ENCODE measurements at places on chromosomes 12 and 14.

DNA sequence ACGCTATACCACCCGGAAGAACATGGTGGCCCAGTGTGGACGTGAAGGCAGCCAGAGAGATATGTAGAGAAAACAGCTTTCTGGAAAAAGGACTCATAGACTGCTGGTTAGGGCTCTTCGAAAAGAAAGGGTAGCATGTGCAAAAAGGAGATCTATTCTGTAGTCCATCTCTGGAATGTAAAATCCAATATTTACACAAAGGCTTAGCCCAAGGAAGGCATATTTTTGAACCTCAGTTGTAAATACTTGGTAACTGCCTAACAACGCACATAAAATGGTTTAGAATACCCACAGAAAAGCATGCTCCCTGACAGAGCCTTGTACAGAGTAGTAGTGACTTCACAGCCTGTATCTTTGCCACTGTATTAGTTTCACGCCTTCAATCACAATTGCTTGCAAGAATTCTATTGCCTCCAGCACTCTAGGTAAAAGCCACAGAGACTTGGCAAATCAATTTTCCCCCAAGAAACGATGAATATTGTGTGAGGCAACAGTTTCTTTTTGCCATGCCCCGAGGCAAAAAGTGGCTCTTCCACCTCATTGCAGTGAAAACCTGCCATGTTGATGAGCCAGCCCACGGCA is 59.2 kb downstream of the TRIM9 start:
- no peak for DNase-seq

- no peak for DNase-seq
These were observed 46.6 kb downstream of the PDZRN4 start for GRCh38 chr12:41234692-41235091.

- no peak for DNase-seq
These were observed 42.2 kb upstream of the CAPRIN2 start for GRCh38 chr12:30796891-30797371.

- DNase-seq: no peak
These were observed 4.8 kb downstream of the SCNN1A start for GRCh38 chr12:6370576-6370935.

DNA sequence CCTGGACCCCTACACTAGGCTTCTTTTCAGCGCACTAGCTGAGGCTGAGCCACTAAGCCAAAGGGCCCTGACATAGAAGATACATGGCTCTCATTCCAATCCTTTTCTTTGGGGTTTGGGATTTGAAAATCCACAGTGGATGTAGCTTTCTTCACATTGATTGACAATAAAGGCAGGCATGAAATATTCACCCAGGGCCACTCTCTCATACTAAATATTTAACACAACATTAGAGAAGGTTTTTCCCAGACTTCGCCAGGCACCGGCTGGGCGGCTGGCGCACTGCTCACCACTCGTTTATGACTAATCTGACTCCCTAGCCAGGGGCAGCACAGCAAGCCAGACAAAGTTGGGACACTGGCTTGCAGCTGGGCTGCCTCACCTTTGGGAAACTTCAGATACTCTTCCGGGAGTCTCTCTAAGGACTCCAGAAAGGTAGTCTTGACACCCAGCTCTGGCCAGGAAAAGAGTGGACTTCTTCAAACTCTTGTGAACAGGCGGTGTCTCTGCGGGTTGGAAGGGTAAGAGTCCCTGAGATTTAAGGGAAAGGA is 699 bp upstream of the HOXC11 start:
- peak; percentile 86 for DNase-seq

- DNase-seq: no peak
These were observed 544.0 kb downstream of the CCER1 start for GRCh38 chr12:90410962-90411361.

- DNase-seq: no peak
These were observed 8.5 kb downstream of the BTG1 start for GRCh38 chr12:92136965-92137721.

- no peak for DNase-seq
These were observed 343.4 kb upstream of the PRICKLE1 start for GRCh38 chr12:42932936-42933335.

DNA sequence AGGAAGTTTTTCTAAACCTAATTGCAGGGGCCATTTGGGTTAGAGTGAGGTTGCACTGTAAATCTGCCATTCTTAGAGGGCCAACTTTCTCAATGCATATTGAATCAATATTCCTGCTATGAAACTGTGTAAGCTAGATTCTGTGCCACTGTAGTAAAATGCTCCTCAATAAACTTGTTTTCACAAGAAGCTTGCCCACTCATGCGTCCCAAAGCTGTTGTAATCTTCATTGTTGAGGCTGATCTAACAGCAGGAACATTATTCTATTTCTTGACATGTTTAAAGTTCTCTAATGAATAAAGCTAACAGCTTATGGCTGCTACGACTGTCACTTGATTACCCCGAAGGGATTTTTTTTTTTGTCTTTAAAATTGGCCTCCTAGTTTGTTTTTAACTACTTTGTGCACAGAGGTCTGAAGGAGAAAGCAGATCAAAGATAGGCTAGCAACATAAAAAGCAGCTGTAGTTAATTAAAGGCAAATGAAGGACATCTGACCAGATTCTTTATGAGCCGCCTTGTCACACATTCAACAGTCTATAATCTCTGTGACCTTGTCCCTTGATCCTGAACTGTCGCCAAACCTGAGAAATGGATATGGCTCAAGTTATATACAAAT is 243.7 kb downstream of the PAX9 start:
- no peak for DNase-seq

- no peak for DNase-seq
These were observed 163.9 kb upstream of the RASSF8 start for GRCh38 chr12:25794571-25794970.

GRCh38 chr14:30928462-30928861 is 54.1 kb downstream of the COCH start:
- no peak for DNase-seq

DNA sequence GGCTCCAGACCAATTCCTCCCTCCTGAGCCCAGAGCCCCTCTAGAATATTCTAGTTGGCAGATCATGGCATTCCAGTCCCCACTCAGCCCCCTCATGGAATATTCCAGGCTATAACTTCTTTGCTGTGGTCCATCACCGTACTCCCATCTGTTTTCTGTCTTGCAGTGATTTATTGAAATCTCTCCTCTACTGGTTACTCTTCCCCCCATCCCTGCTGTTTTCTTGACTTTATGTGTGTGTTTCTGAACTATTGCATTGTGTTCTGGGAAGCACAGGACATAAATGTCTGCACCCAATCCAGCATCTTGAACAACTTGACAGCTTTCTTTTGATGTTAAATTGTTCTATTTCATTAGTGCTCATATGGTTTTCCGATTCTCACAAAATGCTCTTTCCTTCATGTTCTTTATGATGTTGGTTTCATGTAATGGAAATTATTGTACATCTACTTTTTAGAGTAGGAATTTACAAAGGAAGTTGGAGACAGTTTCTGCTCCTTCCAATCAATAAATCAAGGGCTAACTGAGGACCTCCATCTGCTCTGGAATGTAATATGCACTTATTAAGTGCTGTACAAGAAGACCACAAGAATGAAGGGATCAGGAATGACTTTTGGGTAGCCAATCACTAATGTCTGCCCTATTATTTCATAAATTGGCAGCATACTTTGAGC is 26.3 kb downstream of the PDE6H start:
- no peak for DNase-seq

GRCh38 chr14:55276736-55277135 is 5.5 kb downstream of the FBXO34 start:
- DNase-seq: no peak

DNA sequence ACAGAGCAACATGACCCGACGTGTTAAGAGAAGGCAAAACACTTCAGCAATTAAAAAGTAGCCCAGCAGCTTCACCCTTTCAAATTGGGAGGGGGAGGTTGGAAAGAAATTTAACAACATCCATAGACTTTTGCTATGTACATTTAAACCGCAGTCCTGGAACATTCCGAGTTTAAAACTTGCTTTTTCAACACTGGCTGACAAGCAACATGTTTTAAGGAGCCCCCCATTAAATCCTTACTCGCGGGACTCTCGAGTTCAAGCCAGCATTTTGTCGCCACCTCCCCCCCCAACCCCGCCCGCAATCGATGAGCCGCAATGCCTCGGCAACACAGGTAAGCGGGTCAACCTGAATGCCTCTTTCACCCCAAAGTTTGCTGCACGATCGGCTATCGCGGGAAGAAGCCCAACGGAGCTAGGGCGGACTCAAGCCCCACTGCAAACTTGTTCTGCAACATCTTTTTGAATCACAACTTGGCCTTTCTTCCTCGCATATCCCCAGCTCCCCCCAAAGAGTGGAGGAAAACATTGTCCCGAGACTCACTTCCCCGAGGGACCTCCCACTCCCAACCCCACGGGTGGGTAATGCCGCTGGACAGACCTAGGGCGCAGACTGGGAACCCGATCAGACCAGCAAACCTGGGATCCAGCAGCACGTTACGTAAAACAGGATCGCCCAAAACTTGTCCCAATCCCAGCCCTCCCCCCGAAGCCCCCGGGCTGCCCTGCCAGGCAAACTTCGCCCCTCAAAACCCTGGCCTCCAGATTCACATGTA is 777 bp downstream of the ZFP36L1 start:
- no peak for DNase-seq

DNA sequence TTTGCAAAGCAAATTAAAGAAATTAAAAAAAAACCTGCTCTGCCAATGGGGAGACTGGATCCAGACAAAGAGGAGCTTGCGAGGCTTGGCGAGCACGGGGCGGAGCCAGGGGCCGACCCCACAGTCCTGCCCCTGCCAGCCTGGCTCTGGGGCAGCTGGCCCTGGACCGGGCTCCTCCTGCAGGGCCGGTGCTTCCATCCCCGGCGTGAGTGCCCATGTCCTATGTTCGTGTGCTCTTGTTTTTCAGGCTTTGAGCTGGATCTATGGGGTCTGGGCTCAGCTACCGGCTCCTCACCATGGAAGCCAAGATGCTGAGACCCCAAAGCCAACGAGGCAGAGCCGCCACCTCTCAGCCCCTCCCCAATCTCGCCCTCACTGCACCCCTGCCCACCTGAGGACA is 176.8 kb downstream of the KIF26A start:
- DNase-seq: no peak

- no peak for DNase-seq
These were observed 12.3 kb upstream of the GLT1D1 start for GRCh38 chr12:128840862-128841468.

DNA sequence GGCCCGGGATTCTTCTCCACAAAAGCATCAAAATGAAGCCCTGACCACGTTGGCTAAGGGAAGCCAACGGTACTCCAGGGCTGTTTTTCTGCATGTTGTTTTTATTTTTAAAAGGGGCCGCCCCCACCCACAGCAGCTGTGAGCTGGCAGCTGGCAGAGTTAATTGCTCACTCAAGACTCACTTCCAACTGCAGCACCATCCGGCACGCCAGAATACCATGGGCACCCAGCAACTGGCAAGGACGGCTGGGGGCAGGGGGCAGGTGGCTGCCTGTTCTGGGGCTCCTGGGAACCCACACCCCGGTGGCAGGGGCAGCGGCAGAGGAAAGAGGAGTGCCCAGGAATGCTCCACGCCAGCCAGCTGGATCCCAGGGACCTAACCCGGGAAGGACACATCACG is 44.3 kb downstream of the NCOR2 start:
- no peak for DNase-seq

DNA sequence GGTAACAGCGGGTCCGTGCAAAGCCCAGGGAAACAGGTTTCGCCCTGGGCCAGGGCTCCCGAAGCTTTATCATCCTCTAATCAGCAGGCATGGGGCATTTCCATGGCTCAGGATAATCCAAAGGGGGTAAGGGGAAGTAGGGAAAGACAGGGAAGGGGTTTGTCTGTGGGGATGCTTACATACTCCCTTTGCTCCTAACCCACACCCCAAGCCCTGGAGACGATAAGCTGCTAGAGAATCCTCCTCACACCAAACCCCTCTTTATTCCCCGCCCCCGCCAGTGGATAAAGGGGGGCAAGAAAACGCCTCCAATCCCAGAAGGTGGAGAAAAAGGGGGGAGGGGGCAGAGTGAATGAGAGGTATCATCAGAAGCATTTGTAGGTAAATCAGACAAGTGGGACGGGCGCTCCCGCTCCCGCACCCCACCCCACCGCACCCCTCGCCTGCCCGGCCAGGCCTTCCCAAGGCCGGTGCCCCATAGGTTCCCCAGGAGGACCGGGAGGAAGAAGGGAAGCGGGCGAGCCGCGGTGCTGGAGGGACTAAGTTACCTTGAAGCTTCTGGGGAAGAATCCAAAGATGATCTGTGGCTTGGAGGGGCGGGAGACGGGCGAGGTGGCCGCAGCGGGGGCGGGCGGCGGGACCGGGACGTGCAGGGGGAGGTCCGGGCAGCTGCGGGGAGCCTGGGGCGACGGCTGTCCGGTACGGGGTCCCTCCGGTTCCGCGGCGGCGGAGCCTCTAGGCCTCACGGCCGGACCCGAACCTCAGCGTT is 762 bp downstream of the PPP2R5E start:
- peak; percentile 23 for DNase-seq

- DNase-seq: no peak
These were observed 15.1 kb upstream of the SLC25A3 start for GRCh38 chr12:98578392-98578791.

DNA sequence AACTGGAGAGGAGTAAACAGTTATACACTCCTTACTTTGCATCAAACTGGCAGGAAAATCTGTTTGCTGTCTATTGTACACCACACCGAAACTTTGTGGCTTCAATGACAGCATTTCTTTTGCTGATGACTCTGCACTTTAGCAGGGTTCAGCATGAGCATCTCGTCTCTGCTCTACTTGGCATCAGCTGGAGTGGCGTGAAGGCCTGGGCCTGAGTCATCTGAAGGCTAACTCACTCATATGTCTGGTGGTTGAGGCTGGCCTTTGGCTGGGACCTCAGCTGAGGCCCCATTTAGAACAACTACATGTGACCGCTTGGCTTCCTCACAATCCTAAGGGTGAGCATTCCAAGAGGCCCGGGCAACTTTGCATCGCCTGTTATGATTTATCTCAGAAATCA is 28.7 kb upstream of the REP15 start:
- DNase-seq: peak; percentile 6

GRCh38 chr12:105723066-105723465 is 392.6 kb downstream of the C12orf75 start:
- DNase-seq: no peak

DNA sequence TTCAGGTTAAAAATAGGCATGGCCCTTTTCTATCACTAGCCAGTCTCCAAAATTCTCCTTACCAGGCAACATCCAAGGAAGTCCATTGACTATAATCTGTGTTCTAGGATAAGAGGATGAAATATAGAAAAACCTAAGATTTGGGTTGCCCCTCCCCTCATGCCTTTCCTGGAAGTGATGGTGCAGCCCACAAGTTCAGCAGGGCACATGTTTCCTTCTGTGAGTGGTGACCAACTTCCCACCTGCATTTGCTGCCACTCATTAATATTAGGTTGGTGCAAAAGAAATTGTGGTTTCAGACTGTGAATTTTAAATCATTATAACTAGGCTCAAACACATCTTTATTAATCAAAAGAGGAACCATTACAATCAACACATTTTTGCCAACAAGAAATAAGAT is 250.5 kb upstream of the FKBP4 start:
- DNase-seq: no peak
